ENCODE measurements at places on chromosomes 5 and 9.

DNA sequence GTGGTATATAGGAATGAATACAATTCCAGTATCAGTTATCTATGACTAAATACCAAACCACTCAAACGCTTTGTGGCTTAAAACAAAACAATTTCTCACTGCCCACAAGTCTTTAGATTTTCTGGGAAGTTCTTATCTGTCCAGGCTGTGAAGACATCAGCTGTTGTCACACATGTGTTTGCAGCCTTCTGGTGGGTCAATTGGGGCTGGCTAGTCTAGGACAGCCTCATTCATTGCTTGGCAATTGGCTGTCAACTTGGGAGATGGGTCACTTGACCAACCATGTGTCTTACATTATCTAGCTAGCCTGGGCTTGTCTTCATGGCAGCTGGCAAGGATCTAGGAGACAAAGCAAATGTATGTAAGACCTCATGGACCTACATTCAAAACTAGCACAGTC, 53.8 kb upstream of the PAPPA start:
- no peak for DNase-seq

DNA sequence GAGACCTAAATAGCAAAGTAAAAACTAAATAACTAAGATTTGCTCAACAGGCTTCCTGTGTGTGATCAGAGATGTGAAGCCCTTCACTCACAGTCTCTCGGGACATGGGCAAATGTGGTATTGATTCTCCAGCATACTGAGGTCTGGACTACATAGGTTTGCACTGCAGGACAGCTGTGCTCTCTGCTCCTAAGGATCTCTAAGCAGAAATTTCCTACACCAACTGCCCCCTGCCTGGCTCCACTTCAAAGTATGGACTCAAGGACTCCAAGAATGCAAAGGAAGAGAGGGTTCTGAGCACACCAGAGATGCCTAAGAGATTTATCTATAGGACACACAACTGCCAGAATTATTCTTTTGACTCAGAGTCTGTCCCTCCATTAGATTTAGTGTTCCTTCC, 487.2 kb downstream of the SEMA5A start:
- no peak for DNase-seq

- no peak for DNase-seq
Observed at GRCh38 chr5:68122439-68123328, 92.9 kb upstream of the PIK3R1 start.

GRCh38 chr9:22030101-22030598, 21.0 kb upstream of the CDKN2B start:
- DNase-seq, result no peak

GRCh38 chr9:70962761-70963440, 158.5 kb downstream of the TRPM3 start:
- DNase-seq, result no peak

- DNase-seq, result no peak
Observed at GRCh38 chr9:99103901-99104458, 933 bp upstream of the TGFBR1 start.

GRCh38 chr9:76883341-76883855, 22.5 kb downstream of the PRUNE2 start:
- DNase-seq, result no peak

DNA sequence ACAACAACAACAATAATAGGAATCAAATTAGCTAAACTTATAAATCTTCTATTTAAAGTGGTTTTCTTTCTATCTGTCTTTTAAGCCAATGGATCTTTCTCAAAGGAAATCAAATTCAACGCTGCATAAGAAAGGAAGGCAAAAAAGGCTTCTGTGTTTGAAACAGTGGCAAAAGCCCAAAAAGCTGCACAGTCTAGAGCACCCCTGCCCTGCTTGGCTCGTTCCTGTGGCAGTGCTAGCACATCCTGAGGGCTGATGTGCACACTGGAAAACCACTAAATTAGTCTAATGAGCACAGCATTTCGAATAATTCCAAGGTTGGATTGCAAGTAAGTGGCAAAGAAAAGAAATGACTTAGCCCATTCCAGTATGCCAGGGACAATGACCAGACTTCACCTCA, 80.7 kb downstream of the AP3B1 start:
- no peak for DNase-seq

DNA sequence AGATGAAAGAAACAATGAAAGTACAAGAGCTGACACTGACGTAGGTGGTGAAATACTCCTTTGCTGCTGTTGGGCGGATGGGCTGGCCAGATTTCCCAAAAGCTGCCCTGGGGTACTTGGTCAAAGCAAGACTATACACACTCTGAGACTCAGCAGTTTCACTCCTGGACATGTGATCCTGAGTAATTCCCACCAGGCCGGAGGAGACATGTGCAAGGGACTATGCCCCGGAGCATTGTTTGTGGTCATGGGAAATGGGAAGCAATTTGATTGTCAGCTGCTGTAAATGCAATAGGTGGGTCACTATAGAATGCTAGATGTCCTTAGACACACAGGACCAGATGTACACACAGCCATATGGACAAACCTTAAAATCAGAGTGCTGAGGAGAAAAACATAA, 116.1 kb downstream of the DCP2 start:
- no peak for DNase-seq

GRCh38 chr9:128006332-128006996, 25.7 kb upstream of the EEIG1 start:
- DNase-seq, result no peak

- no peak for DNase-seq
Observed at GRCh38 chr9:90069085-90069484, 464.3 kb downstream of the GADD45G start.

DNA sequence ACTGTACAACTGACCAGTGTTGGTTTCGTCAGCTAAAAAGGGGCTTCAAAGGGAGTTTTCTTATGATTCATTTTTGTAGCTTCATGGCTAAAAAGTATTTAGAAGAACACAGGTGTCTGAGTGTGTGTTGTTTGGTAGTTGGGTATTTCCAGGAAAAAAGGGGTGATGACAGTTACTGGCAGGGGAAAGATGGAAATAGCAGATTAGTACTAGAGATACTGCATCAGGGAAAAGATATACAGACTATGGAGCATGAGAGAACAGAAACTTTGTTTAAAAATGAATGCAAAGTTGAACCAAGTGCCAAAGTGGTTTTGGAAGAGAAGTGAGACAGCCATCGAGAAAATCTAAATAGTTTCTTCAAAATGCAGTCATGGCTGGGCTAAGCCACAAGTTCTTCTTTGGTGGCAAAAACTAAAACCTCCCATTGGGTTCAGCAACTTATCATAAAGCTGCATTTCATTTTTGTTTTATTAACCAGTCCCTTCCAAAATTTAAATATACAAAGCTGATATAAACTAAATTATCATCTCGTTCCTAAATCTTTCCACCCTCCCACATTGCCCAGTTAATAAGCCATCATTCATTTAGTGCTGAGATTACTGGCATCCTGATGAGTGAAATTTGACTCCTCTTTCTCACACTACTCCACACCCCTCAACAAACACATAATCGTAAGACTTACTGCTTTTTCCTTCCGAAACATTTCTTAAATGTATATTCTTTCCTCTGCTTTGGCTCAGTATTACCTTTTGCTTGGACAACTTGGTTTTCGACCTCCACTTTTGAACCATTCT, 33.5 kb downstream of the ELL2 start:
- DNase-seq, result no peak

DNA sequence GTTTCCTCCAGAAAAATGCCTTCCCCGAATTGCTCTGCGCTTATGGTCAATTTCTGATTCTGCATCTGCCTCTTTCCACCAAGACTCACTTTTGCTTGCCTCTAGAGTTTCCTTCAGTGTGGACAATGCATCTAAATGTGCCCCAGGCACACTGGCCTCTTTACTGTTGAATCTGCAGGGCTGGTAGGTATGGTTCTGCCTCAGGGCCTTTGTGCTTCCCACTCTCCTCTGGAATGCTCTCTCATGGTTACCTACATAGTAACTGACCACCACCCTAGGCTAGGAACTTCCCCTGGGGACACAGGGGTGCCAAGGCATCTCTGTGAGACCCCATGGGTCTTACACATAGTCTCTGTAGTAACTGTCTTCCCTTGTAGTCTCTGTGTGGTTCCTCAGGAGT, 1258.6 kb downstream of the CDH12 start:
- DNase-seq, result no peak

DNA sequence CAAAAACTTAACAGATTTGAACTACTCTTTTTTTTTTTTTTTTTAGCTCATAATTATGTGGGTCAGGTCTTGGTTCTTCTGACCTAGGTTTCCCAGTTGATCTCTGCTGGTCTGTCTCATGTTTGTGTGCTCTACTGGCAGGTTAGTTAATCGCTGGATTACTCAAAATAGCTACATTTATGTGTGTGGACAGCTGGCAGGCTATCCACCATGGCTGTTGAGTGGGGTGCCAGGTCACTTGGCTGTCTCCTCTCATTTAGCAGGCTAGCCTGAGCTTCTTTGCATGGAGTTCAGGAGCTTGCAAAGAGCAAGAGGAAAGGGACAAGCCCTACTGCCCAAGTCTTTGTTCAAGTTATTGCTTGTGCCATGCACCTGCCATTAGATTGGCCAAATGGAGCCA, 9.3 kb downstream of the ADCY2 start:
- DNase-seq, result no peak

DNA sequence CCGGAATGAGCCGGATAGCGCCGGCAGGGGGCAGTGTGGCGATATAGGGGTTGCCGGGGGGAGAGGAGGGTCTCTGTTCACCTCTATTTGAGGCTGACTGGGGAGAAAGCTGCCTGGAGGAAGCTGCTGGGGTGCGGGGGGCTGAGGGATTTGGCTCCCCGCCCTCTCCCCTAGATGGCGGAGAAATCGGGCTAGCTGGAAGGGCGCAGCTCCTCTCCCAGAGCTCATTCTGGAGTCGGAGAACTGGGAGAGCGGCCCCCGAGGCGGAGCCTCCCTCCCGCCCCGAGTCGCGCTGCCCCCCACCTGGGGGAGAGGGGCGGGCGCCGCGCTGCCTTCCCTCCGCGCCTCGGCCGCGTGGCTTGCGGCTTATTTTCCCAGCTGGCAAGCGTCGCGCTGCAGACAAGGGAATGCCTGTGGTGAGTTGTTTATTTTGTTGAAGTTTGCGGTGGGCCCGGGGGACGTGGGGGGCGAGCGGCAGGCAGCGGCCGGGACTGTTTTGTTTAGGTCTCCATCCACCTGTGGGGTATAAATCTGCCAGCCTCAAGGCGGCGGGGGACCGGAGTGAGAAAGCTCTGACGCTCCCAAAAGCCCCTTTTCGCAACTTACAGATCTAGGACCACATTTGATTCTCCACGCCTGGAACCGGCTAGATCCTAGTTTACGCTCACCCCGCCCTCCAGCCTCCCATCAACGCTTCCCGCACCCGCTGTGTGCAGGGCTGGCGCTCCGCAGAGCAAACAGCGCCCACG, 4.1 kb upstream of the RGMB start:
- peak; percentile 72 for DNase-seq

DNA sequence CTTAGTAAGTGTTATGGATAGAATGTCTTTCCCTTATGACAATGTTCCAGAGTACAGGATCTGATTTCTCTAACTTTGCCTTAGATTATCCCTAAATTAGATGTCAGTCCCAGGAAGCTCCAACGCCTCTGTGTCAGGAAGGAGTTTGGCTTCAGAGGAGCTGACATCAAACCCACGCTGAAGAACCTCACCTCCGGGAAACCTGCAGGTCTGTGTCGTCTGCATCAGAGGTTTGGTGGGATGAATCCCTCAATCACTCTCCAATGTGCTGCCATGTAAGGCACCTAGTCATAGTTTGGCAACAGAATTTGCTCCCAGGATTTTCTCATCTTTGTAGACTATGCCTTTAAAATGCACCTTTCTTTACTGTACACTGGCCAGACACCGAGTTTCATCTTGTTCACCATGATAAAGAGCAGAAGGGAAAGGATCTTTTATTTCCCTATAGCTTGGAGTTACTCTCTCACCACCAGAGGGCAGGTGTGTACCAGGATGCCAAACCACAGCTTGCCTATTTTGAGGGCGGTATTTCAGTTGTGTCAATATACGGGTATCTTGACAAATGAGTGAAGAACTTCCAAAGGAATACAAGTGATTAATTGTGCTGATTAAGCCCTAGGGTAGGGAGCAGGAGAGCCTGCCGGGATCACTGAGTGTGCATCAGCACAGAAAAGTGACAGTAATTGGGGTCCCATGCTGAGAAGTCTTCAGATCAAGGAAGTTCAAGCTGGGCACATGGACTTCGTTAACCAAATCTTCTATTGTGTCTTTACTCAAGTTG, 23.4 kb downstream of the MINAR2 start:
- DNase-seq, result peak; percentile 54

- no peak for DNase-seq
Observed at GRCh38 chr5:37580106-37580505, 201.0 kb downstream of the WDR70 start.

- no peak for DNase-seq
Observed at GRCh38 chr9:69322256-69322655, 2.8 kb upstream of the ENTREP1 start.
